Spinal cord (tissue), 10 donors: ENCODE measurements at places on chromosomes 5 and 9.

GRCh38 chr9:38226491-38226951 is 157.5 kb upstream of the SHB start:
- no peak overlapping the region for H3K27ac ChIP-seq
- peak; percentile 62 for DNase-seq
- H3K27me3 ChIP-seq: no peaks in the 10 kb centered on the region
- H3K36me3 ChIP-seq: no peaks in the 10 kb centered on the region
- peaks cover 18% of the 10 kb centered on the region for H3K4me1 ChIP-seq

- H3K4me1 ChIP-seq: peaks cover 5% of the 10 kb centered on the region
- H3K27me3 ChIP-seq: no peaks in the 10 kb centered on the region
- H3K36me3 ChIP-seq: no peaks in the 10 kb centered on the region
- DNase-seq: no peak
- no peak overlapping the region for H3K27ac ChIP-seq
Observed at GRCh38 chr9:91032121-91032531, 230.5 kb downstream of the SYK start.

DNA sequence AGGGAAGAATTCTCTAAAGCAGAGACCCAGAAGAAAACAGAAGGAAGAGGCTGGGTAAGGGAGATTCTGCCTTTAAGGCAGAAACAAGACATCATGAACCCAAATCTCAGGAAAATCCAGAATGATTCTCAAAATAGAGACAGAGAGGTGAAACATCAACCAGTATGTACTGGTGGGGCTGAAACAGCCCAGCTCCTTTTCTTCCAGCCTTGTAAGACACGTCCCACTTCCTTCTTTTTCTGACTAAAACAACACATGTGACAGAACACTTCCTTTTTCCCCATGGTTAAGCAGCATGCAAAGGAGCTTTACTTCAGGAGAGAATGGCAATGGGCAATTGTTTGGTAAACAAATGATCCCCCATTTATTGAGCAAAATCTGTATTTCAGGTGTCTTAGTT is 230.8 kb upstream of the NR4A3 start:
- no peaks in the 10 kb centered on the region for H3K36me3 ChIP-seq
- H3K27ac ChIP-seq: no peak overlapping the region
- no peak for DNase-seq
- no peaks in the 10 kb centered on the region for H3K27me3 ChIP-seq
- no peaks in the 10 kb centered on the region for H3K4me1 ChIP-seq
- no peak overlapping the region for H3K4me3 ChIP-seq

DNA sequence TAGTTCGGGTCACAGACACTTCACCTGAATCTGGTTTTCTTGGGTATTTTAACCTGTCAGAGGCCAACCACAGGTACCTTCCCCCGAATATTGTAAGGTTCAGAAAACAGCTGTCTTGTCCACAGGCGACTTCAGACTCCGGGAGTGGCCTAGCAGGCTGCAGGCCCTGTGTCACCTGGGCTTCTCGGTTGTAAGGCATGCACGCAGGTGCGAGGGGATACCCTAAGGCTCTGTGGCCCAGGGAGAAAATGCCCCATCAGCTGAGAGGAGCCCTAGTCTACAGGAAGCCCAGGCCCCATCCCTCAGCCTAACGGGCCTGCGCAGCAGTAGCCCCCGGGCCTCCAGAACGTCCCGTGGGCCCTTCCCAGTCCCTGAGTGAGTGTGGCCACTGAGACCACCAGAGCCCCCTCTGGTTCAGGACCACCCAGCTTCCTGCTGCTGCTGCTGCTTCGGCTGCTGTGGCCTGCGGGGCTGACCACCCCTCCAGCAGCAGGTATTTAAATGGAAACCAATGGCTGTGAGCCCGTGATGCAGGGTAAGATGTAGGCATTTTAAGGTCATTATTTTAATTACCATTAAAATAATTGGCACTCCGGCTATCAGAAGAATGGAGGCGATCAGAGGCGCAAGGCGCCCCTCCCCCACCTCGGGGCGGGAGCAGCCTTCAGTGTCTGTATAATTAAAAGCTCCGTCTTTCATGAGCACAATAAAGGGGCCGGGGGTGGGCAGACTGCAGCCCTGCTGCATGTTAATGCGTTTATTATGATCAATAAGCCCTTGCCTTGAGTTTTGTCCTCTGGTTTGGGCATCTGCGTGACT is 65.4 kb downstream of the PSMB7 start:
- H3K27me3 ChIP-seq: no peaks in the 10 kb centered on the region
- H3K4me3 ChIP-seq: no peak overlapping the region
- no peak overlapping the region for H3K27ac ChIP-seq
- H3K36me3 ChIP-seq: peaks cover 91% of the 10 kb centered on the region
- H3K4me1 ChIP-seq: peaks cover 16% of the 10 kb centered on the region

- H3K36me3 ChIP-seq: no peaks in the 10 kb centered on the region
- no peaks in the 10 kb centered on the region for H3K27me3 ChIP-seq
- H3K27ac ChIP-seq: no peak overlapping the region
- no peak overlapping the region for H3K4me3 ChIP-seq
Observed at GRCh38 chr9:20528253-20528652, 94.0 kb downstream of the MLLT3 start.

- H3K36me3 ChIP-seq: no peaks in the 10 kb centered on the region
- DNase-seq: no peak
- no peaks in the 10 kb centered on the region for H3K27me3 ChIP-seq
- no peak overlapping the region for H3K4me3 ChIP-seq
- no peak overlapping the region for H3K27ac ChIP-seq
Observed at GRCh38 chr9:18056993-18057369, 417.0 kb upstream of the ADAMTSL1 start.
